ENCODE measurements at places on chromosomes 4 and X. TPM values are rescaled to one million over a fixed set of nuclear protein-coding genes. Genes with fewer than 3 reads are reported as not detected.

- no peak for DNase-seq
These were observed 6.7 kb downstream of the RTL8B start for GRCh38 chrX:135015523-135016245.

DNA sequence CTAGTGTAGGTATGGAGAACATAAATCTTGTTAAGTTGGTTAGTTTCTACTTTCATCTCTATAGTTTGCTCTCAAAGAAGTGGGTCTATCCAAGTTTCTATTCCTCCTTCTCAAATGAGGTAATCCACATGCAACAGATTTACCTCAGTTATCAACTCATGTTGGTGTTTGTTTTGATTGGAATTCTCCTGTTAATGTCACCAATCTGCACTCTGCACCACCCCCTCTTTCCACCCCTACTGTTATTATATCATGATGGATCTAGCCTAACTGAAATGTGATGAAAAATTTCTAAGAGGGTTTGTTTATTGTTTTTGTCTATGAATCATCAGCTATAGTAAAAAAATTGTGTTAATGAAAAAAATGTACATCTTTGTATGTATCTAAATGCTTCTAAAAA lies 66.1 kb downstream of the AGTR2 start:
- no peak for DNase-seq

GRCh38 chr4:55096619-55097018 lies 28.8 kb downstream of the KDR start:
- no peak for DNase-seq

GRCh38 chr4:45776146-45776545 lies 347.7 kb downstream of the GABRG1 start:
- DNase-seq = no peak

DNA sequence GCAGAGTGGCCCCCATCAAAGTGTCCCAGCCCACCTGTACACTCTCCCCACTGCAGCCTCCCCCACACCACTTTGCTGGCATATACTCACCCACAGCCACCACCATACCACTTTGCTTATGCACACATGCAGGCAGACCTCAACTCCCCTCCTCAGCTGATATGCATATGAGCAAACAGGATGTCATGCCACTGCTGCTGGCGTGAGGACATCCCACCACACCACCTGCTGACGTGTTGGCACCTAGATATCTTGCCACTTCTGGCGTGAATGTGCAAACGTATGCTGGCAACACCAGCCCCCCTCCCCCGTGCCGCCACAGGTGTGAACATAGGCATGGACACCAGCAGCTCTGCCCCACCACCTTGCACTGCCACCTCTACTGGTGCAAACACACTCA lies 22.4 kb upstream of the MAGEA8 start:
- no peak for DNase-seq

DNA sequence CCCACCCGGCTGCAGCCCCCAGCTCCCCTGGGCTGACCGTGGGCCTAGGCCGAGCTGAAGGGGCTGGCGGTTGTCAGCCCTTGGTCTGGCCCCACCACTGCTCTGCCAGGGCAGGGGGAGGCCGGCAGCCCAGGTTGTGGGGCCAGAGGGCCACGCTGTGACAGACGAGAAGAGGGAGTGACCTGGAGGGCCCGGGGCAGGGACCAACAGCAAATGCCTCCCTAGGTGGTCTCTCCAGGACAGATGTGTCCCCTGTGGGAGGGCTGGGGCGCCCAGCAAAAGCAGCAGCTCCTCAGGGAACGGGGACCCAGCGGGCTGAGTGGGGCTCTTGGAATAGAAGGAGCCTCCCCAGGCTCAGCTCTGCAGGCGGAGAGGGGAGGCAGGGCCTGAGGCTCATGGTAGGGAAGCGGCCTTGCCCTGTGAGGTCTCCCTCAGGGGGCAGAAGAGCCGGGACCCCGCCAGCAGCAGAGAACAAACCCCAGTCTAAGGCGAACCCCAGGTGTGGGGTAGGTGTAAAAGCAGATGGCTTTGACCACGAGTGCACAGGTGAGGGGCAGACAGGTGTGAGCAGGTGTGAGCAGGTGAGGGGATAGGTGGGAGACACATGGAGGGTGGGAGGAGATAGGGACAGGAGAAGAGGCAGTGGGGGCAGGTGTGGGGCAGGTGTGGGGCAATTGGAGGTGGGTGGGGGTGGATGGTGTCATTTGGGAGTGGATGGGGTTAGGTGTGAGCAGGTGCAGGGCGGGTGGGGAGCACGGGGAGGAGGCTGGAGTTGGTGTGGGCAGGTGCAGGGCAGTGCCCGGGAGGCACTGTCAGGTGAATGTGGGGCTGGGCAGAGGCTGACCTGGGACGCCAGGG lies 34.1 kb upstream of the SPON2 start:
- peak; percentile 86 for DNase-seq

- DNase-seq = no peak
These were observed 51.2 kb downstream of the INTS12 start for GRCh38 chr4:105657117-105657765.

DNA sequence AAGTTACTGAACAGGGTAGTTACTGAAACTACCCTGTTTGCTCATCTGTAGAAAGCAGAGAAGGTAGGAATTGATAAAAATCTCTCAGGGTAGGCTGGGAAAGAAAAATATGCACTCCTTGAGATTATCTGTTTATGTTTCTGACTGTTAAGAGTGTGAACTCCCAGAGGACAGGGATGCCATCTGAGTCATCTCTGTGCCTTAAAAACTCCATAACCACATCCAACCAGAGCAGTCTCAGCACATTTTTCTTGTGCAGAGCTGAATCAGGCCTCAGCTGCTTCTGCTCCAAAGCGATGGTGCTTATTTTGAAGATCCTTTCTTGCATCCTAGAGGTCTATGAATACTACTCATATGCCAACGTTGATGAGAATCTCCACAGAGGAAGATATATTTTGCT lies 9.9 kb downstream of the CENPVL3 start:
- DNase-seq = no peak

DNA sequence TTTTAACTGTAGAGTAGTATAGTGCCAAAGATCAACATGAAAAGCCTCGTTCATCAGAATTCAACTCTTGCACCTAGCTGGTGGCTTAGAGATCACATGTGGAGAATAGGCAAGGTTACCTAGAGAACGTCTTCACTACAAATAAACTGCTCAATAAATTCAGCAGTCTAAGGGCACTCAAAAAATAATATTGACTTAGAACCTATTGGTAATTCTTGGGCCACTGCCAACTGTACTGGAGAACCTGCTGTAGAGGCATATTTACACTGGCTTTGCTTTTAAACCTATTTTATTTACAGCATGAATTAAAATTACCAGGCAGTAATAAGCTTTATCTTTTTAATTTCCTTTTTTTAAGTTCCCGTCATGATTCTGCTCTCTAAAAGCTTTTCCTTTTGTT lies 343.7 kb downstream of the PDHA2 start:
- no peak for DNase-seq

DNA sequence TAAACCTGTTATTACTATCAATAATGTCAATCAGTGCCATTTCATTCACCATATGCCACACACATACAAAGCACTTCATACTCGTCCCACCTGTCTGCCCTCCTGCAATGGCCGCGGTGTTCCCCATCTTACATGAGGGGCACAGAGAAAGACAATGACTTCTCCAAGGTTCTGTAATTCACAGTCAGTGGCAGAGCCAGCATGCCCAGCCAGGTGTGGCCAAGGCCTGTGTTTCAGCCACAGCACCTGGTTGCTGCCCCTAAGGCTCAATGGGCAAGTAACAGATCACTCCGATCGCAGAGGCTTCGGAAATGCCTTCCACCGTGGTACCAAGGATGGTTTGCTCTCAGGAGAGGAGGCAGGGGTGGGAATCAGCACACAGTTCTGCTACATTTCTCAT lies 10.9 kb downstream of the AFAP1 start:
- DNase-seq = no peak

DNA sequence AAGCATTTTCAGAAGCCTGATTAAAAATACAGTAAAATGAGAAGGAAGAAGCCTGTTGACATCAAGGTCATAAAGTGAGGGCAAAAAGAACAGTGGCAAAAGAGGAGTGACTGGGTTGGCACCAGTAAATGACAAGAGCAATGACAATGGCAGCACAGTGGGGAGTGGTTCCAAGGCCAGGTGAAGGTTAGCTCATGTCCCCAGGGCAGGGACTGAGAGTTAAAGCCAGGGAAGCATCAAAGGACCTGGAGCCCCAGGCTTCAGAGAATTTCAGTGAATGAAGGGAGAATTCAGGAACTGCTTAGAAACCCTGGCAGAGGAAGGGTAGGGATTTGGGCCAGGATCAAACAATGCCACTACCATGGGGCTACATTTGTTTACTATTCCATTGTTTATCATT lies 8.8 kb upstream of the PIGA start:
- DNase-seq = no peak

- no peak for DNase-seq
These were observed 22.1 kb downstream of the NUDT6 start for GRCh38 chr4:122900314-122900713.

- no peak for DNase-seq
These were observed 47.0 kb downstream of the FGFRL1 start for GRCh38 chr4:1058198-1058996.

- DNase-seq = no peak
These were observed 75.3 kb upstream of the USP38 start for GRCh38 chr4:143109376-143109775.

DNA sequence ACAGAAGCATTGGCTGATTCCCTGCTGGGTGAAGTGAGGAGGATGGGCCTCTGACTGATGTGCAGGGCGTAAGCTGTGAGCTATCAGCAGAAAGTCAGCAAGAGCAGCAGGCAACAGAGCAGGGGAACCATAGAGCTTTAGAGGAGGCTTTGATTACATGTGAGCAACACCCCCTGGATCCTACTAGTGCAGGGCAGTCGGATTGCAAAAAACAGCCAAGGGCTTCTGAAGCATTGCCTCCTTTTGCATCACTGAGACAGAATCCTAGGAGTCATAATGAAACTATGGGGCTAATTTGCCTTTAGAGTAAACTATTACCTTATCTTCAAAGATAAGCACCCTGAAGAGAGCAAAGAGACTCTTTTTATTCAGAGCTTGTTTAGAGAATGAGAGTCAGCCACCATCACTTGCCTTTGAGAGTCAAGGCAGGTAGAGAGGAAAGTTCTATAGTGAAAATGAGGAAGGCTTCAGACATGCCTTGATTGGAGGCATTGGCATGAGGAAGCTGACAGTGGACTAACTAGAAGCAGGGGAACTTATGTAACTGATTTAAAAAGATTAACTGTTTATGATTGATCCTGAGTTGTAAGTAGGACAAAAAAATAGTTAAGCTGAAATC lies 420.3 kb downstream of the PDHA2 start:
- DNase-seq = no peak

GRCh38 chr4:28378109-28378830 lies 1517.6 kb downstream of the STIM2 start:
- DNase-seq = no peak

Gene KLB
- total RNA-seq = not detected

Gene PDLIM3
- 63.0 TPM for total RNA-seq

Gene RHOXF2
- not detected for total RNA-seq

Gene SPANXA2
- not detected for total RNA-seq

Gene TRPC5OS
- total RNA-seq = not detected

Gene FAM47A
- total RNA-seq = not detected

Gene PTTG2
- total RNA-seq = 0.45 TPM

All from chondrocyte (in vitro differentiated cells).